ENCODE measurements at places on chromosomes 4 and X.

DNA sequence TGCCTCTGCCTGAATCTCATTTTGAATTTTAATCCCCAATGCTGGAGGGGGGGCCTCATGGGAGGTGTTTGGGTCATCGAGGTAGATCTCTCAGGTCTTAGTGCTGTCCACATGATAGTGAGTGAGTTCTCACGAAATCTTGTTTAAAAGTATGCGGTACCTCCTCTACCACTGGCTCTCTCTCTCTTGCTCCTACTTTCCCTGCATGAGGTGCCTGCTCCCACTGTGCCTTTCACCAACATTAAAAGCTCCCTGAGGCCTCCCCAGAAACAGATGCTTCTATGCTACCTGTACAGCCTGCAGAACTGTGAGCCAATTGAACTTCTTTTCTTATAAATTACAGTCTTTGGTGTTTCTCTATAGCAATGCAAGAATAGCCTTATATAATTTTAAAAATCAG, 560.7 kb upstream of the CPEB2 start:
- DNase-seq: no peak

DNA sequence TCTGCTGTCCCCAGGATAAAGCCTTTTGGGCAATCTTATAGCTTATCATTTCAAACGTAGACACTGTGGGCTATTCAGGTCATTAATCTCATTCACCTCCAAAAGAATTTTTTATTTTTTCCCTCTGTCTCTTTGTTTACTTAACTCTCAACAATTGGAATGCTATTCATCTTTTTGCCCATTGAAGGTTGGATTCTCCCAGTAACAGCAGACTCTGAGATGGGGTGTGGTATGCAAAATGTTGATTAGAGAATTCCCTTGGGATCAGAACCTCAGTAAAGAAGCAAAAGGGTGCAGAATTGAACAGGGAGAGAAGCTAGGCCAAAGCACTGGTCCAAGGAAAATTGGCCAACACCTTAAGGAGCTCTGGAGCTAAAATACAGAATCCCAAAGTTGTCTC, 60.4 kb downstream of the CAMK2D start:
- DNase-seq: no peak

- DNase-seq: no peak
Measured at GRCh38 chr4:166282081-166282770, 409.2 kb downstream of the TLL1 start.

- DNase-seq: no peak
Measured at GRCh38 chr4:147813109-147813773, 81.4 kb downstream of the ARHGAP10 start.

DNA sequence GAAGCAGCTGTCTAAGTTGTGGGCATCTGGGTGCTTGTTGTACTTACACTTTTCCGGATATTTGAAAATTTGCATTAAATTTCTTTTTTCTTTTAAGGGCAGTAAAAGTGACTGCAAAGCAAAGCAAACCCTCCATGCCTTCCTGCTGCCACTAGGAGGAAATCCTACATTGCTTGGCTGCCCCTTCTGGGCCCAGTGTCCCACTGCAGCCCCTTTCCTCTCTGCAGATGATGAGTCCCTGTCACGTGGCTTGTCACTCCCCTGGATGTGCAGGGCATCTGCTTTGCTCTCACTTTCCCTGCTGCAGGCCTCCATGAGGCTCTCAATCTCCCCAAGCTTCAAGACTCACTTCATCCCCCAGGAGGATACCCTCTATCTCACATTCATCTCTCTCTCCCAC, 12.7 kb downstream of the TSR2 start:
- DNase-seq: peak; percentile 24

- peak; percentile 61 for DNase-seq
Measured at GRCh38 chrX:139831675-139832456, 101.0 kb downstream of the ATP11C start.

GRCh38 chrX:129961180-129962083, 21.0 kb upstream of the BCORL1 start:
- peak; percentile 89 for DNase-seq

- no peak for DNase-seq
Measured at GRCh38 chr4:126890994-126891393, 741.8 kb upstream of the INTU start.

- no peak for DNase-seq
Measured at GRCh38 chrX:106510713-106511403, 100.9 kb upstream of the RADX start.

- DNase-seq: no peak
Measured at GRCh38 chr4:5785806-5786680, 75.0 kb downstream of the EVC start.

- no peak for DNase-seq
Measured at GRCh38 chrX:43860646-43861370, 21.4 kb downstream of the MAOB start.

- DNase-seq: no peak
Measured at GRCh38 chrX:17854069-17854468, 7.0 kb downstream of the RAI2 start.

DNA sequence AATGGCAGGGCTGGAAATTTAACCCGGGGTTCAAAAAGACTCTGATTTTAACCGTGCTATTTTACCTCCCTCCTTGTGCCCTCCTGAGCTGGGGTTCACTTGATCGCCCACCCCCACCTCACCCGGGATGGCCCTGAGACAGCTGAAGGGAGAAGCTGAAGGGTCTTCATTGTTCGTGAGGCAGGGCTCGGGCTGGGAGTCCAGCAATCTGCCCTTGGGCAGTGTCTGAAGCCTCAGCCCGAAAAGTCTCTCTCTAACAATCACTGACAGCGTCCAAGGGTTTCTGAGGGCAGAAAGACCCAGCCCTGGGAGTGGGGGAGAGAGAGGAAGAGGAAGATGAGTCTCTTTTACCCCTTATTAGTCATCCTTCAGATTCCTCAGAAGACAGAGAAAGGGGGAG, 39.4 kb upstream of the PHOX2B start:
- no peak for DNase-seq
